ENCODE measurements at places on chromosomes 5 and 9.

DNA sequence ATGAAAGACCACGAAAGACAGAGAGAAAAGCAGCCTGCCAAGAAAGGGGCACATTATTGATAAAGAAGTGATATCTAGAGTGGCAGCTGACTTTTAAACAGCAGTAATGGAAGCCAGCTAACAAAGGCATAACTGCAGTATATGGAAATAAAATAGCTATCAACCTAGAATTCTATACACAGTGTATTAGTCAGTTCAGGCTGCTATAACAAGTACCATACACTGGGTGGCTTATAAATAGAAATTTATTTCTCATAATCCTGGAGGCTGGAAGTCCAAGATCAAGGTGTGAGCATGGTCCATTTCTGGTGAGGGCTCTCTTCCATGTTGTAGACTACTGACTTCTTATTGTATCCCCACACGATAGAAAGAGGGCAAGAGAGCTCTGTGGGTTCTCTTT lies 109.8 kb downstream of the DEPDC1B start:
- DNase-seq = no peak

DNA sequence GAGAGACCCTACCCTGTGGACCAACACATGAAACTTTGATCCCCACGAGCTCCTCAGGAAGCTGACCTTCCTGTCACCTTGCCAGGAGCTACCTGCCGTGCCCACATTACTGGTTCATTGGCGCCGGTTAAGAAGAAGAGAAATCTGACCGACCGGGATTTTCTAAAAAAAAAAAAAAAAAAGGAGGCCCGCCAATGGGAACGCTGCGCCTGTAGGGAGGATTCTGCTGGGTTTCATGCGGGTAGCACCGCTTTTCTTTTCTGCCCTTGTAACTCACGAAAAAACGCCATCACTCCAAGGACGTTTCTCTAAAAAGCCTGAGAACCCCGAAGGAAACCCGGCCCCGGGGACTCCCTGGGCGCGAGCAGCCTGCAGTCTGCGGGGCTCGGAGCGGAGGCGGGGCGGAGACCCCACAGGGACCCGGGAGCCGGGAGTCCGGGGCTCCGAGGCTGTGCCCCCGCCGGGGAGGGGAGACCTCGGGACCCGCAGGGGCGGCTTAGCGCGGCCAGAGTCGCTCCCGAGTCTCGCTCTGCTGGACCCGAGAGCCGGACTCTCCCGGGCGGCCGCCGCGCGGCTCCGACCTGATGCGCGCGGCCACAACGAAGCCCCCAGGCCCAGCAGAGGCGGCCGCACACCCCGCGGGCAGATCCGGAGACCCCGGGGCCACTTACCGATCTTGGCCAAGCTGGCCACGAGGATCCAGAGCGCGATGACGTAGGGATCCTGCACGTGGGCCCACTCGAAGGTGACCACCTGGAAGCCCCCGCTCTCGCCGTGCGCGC lies 617 bp downstream of the SLC9A3 start:
- no peak for DNase-seq

- no peak for DNase-seq
Observed at GRCh38 chr5:168885324-168886120, 306.4 kb upstream of the PANK3 start.

- no peak for DNase-seq
Observed at GRCh38 chr9:93904649-93905472, 50.3 kb downstream of the BARX1 start.
